NCI-H2081 treated with DMSO at 0.1 percent for 48 hours (cell line): ENCODE measurements at places on chromosomes 6 and 20.

DNA sequence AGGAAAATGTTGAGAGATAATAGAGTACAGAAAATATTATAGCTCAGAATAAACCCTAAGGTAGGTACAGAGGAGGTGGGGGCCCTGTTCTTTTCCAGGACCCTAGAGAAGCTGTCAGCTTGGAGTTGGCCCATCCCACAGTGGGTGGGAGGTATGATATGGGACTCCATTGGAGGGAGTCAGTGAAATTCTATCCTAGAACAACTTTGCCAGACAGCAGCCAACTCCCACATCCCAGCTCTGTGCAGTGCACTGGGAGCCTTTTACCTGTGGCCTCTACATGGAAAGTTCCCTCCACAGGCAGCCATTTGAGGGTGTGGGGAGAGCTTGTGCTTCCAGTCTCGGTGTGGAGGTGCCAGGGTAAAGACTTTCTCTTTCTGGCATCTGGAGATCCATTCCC, 36.8 kb upstream of the CLIC5 start:
- DNase-seq, result no peak

- DNase-seq, result no peak
Observed at GRCh38 chr20:60053818-60054190, 95.6 kb downstream of the CDH26 start.

GRCh38 chr6:38404900-38405556, 234.7 kb downstream of the BTBD9 start:
- DNase-seq, result no peak

- no peak for DNase-seq
Observed at GRCh38 chr6:11283629-11284028, 51.2 kb upstream of the NEDD9 start.

DNA sequence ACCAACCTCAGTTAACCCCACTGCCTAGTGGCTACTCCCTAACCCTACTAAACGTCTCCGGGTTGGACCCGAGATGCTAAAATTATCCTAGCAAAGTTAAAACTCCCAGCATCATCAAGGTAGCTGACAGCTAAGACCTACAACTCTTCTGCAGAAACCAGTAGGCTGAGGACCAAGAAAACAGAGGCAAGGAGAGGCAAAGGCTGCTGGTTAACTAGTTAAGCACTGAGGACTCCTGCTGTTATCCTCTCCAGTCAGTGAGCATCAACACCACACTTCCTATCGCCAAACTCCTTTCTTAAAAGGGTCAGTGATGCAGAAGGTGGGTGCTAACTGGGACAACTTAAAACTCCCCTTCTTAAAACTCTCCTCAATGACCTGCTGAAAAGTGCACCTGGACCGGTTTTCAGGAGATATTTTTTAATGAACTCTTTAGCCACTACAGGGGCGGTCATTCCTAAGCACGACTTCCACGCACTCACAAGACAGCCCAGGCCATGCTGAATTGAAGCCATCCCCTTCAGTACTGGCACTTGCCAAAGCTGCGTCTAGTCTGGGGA, 1.7 kb downstream of the TRERF1 start:
- no peak for DNase-seq

GRCh38 chr6:156515242-156515641, 261.9 kb upstream of the ARID1B start:
- no peak for DNase-seq

GRCh38 chr20:12177657-12178293, 260.1 kb downstream of the BTBD3 start:
- DNase-seq, result no peak

DNA sequence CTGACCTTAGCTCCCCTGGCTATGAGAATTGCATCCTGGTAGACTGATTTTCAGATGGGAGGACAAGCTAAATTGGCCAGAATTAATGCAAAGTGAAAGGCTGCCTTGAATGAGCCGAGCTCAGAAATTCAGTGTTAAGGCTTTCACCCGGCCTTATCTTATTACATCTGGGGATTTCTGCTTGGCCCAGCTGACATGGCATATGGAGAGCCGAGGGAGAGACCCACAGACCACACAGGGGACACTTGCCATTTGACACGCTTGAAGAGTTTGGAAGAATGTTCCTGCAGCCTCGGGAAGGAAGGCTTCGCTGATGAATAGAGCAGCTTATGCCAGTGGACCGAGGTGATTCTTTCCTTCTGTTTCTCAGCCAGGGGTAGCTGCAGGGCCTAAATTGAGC, 9.0 kb downstream of the MOCS3 start:
- DNase-seq, result no peak

- DNase-seq, result no peak
Observed at GRCh38 chr6:158853880-158854213, 34.7 kb upstream of the EZR start.

DNA sequence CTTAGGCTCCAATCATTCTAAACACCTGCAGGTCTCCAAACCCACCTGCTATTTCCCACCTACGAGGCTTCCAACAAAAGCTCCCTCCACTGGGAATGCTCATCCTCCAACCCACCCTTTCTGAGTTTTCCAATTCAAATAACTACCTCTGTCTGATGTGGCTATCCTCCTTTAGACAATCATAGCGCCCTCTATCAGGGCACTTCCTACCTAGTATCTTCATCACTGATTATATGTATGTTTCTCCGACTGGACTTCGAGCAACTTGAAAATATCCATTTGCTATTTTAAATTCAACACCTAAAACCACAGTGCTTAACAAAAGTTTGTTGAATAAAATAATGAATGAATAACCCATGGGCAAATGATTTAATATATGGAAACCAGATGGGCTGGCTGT, 41.3 kb downstream of the MTFR2 start:
- no peak for DNase-seq

DNA sequence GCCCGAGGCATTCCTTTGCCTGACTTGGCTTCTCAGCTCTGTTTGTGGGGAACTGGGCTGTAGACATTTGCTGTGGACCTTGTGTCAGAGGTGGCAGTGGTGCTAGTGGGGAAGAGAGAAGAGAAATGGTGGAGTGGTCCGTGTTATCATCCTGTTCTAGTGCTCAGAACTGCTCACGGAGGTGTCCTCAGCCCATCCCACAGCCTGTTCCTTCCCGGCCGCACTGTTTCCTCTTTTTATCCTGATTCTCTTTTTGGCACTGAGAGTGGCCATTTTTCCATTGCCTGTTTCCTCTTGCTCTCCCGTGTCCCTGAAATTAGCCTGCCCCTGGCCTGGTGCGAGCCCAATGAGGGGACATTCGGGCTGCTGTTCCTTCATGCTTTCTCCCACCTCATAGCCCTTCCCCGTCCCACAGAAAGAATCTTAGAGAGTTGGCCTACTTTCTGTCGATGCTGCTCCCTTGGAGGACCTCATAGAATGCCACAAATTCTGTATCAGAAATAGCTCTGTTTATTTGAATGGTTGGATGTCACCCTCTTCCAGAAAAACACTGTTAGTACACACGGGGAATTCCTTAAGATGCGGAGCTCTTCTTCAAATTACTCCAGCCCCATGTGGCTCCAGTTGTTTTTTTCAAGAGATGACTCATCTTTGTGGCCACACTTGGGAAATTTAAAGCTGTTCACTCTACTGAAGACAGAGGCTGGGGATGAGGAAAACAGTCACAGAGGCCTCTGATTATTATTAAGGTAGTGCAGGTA, 26.1 kb downstream of the FARS2 start:
- DNase-seq, result no peak

DNA sequence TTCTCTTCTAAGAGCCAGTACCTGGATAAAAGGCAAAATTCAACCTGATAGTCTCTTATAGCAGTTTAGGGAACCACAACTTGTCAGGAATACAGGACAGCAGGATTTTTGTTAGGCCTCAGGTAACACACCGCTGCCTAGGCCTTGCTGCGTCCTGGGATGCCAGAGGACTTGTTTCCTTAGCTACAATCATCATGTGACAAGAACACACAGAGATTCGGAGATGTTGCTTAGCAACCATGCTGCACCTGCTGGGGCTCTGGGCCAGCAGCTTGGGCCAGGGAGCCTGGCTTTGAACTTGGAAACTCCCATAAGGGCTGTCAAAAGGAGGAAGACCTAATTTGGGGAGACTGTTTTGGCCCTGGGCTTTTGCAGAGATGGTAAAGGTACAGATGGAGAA, 36.1 kb upstream of the CHD6 start:
- peak; percentile 70 for DNase-seq

DNA sequence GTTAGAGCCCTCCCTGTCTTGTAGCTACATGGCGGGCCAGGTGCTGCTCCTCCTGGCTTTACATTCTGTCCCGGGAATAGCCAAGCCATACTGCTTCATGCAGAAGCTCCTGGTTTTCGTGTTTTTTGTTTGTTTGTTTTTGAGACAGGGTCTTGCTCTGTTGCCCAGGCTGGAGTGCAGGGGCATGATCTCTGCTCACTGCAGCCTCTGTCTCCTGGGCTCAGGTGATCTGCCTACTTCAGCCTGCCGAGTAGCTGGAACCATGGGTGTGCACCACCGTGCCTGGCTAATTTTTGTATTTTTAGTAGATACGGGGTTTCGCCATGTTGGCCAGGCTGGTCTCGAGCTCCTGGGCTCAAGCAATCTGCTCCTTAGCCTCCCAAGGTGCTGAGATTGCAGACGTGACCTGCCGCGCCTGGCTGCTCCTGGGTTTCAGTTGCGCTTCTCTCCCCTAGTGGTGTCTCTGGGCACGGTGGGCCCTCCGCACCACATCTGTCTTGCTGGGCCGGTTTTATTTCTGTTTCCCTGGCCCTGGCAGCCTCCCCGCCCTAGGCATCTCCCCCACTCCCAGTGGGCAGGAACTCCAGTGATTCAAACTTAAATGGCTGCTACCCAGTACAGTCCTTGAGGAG, 12.9 kb downstream of the CDYL start:
- no peak for DNase-seq

- no peak for DNase-seq
Observed at GRCh38 chr6:100879317-100879716, 1.8 kb downstream of the ASCC3 start.

GRCh38 chr6:38164671-38165108, 345.2 kb downstream of the ZFAND3 start:
- no peak for DNase-seq

DNA sequence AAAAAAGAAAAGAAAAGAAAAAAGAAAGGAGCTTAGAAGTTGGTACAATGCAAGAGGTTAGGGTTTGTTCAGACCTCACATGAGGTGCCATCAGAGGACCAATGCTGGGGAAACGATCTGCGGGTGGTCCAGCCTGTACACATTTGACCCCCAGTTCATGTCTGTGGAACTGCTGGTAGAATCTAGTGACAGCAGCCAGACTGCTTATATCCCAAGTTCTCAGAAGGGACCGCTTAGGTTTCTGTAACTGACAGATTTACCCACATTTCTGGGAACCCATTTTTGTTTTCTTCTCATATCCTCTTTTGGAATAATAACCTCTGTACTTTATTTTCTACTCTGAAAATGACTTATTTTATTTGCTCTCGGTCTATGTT, 4.7 kb downstream of the PPP1R18 start:
- no peak for DNase-seq

- no peak for DNase-seq
Observed at GRCh38 chr20:58741384-58741783, 48.8 kb downstream of the NPEPL1 start.

DNA sequence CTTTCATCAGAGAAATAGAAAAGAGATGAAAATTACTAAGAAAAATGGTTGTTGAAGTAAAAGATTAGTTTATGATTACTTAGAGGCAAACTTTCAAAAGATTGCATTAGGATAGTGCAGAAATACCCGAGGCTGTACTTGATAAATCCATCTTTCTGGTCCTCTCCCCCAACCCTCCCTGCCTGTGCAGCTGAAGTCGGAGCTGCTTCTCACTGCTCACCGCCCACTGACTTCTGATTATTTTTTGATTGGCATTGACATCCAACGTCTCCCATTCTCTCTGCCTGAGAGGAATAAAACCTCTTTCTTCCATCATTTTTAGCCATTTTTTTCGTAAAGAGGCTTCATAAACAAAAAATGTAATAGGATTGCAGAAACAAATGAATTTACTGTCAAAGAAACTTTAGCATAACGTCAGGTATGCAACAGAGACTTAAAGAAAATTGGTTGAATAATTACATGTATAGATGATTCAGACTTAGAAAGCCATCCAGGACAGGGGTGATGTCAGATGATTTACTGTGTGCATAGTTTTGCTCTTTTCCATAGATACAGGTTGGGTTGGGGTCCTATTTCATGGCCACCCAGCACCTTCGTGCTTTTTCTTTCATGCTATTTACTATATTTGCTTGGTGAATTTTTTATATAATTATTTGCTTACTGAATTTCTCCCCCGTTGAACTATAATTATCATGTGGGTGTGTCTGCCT, 53.6 kb upstream of the EDN3 start:
- DNase-seq, result no peak

- DNase-seq, result no peak
Observed at GRCh38 chr20:32163951-32164350, 43.6 kb downstream of the PLAGL2 start.

GRCh38 chr20:13028001-13028400, 19.2 kb downstream of the SPTLC3 start:
- no peak for DNase-seq

- DNase-seq, result peak; percentile 18
Observed at GRCh38 chr6:138428944-138429598, 25.0 kb downstream of the HEBP2 start.

DNA sequence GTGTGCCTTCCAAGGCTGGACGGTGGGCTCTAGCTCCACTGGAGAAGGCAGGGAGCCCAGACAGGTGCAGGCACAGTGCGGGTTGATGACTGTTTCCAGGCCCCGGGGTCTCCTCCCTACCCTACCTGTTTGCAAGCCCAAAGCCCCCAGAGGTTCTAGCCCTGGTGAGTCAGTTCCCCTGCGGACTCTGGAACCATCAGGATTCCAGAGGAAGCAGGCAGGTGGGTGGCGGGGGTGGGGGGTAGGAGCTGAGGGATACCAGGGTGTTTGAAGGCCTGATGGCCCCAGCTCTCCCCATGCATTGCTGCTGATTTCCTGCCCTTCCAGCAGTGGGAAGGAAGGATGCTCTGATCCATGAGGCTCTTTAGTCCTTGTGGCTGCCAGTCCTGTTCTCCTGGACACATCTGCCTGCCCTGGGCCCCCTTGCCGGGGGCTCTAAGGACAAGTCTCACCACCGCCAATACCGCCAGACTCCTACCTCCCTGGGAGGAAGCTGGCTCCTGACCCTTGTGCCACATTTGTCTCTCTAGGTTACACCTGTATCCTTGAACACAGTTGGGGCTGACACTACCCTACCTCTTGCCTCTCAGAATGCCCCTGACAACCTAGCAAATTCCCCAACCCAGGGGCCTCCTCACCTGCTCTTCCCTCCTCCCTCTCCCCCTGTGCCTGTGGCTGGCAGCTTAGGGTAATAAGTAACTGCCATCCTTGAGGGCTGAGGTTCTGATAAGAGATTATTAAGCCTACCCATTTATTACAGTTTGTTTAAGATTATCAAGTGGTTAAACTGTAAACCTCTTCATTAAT, 21.7 kb downstream of the KCNK5 start:
- no peak for DNase-seq

DNA sequence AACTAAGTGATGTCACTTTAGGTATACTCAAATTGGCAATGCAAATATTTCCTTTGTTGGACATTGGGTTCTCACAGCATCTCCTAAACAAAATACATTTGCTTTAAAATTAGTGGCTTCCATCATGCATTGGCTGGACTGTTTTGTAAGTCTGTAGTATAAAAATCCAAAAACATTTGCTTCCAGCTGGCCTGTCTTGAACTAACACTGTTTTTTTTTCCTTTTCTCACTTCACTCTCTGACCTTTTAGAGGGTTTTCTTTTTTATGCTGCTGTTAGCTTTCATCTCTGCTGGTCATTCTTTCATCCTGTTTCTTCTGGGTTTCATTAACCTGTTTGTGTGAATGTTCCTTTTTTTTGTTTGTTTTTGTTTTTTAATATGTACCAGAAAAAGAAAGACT, 121.7 kb upstream of the MLIP start:
- DNase-seq, result no peak
